ENCODE measurements at places on chromosomes 5 and 9.

DNA sequence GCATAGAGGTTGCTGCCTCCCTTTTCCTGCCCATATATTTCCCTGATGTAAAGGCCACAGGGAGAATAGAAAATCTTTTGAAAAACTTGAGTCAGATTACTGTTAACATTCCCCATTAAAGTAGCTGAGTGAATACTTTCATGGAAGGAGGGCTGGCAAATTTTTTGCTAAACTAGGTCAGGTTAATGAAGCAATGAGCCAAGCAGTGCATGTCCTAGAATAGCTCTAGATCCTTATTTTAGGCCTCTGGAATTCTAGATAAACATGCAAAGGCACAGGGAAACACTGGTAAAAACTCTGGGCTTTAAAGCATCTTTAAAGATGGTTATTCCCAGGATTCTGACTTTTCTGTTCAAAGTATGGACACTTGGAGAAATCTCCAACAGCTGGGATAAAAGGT lies 27.9 kb downstream of the TTC1 start:
- DNase-seq, result no peak

- DNase-seq, result no peak
These were observed 280.9 kb upstream of the PANK3 start for GRCh38 chr5:168860081-168860480.

GRCh38 chr5:81971111-81971711 lies 612 bp upstream of the ATG10 start:
- DNase-seq, result no peak

DNA sequence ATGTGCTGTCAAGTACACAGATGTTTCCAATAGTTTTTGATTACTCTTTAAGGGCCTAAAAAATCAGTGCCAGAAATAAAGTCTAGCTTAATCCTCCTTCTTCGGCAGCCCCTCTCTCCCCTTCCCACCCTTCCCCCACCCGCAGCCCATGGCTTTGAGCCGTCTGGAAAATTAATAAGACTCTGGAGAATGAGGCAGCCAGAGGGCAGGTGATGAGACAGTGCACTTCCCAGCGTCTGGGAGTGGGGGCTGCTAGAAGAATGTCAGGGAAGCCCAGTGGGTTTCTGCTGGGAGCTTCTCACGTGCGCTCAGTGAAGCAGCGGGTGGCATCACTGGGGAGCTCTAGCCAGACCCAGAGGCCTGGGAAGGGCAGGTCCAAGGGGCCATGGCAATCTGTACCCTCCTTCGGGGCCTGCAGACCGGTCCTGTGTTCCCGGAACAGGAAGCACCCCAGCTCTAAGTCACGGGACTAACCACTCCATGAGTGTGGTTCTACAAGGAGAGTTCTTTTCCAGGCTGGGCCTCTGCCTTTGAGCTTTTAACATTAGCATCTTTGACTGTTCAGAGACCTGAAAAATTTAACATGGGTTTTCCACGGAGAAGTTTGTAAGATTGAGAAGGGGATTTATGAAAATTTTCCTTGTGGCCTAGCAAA lies 164.8 kb upstream of the OTULINL start:
- no peak for DNase-seq

DNA sequence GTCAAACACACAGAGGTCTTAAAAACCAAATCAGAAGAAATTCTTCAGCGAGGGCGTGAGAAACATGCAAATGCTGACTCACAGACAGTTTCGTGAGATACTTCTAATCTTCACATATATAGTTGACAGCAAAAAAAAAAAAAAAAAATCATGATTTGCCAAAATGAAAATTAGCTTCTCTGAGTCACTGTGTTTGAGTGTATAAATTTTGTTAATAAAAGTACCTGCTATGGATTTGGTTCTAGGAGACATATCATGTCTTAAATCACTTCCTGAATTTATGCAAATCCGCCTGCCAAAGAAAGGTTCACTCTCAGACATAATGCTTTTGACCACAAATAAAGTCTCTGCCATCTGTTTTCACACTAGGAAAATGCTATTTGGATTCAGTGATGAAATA lies 114.3 kb downstream of the SLC1A3 start:
- no peak for DNase-seq

DNA sequence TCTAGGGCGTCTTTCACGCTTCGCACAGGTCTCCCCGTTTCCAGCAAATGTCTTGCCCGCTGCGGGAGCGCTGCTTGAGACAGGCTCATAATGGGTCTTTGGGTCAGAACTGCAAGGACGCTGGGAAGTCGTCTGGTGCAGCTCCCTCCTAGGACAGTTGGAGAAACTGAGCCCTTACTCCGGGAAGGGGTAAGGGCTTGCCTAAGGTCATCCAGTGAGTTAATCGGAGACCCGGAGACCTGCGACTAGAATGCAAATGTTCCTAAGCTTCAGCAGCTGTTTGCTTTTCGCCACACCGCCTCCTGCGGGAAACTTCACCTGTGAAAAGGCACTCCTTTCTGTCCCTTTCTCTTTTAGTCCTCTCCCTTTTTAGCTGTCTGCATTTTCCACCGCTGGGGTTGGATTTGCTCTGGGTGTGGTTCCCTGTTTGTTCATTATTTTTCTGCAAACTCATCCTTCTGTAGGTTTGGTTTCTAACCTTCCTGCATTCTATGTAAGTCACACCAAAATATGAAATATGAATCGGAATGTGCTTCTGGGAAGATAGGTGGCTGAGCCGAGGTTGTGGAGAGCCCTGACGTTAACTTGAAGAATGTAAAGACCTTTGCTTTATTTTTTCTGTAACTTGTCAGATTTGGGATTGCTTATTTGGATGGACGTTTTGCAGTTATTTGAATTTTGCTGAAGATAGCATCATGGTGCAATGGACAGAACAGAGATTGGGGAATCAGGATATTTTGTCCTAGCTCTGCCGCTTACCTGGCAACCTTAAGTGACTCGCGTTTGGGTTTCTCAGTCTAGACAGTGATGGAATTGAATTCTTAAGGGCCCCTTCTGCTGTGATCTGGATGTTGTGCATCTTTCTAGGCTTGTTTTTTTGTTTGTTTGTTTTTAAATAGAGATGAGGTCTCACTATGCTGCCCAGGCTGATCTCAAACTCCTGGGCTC lies 909 bp downstream of the SLC36A1 start:
- peak; percentile 15 for DNase-seq

DNA sequence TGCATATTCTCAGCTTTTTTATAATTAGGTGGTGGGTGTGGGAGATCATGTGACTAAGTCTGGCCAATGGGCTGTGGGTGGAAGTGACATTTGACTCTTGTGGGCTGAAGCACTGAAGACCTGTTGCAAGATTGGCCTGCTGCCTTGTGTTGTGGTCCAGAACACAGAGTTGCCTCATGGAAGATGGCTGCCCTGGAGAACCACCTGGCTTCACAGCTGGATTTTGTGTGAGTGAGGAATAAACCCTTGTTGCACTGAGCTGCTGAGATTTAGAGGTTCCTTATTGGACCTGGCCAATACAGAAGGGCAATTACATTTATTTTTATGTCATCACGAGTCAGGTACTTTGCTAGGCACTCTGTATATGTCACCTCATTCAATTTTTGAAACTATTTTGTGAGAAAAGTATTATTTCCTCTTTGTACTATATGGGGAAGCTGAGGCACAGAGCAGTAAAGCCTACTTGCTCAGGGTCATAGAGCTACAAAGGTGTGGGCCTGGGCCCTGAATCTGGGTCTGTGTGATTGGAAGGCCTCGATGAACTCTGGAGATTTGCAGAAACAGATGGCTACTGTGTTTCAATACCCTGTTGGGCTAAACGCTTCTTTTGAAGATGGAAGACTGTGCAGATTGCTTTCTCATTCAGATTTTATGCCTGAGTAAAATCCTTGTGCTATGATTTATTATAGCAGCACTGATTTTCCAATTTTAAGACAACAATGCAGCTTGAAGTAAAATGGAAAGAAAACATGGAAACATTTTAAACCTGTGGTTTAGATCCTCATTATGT lies 71.2 kb upstream of the TBC1D2 start:
- DNase-seq, result no peak

DNA sequence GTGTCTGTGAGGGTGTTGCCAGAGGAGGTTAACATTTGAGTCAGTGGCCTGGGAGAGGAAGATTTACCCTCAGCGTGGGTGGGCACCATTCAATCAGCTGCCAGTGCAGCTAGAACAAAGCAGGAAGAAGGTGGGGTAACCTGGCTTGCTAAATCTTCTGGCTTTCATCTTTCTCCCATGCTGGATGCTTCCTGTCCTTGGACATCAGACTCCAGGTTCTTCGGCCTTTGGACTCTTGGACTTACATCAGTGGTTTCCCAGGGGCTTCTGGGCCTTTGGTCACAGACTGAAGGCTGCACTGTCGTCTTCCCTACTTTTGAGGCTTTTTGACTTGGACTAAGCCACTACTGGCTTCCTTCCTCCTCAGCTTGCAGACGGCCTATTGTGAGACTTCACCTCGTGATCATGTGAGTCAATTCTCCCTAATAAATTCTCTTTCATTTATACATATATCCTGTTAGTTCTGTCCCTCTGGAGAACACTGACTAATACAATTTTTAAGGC lies 38.1 kb downstream of the PBX3 start:
- DNase-seq, result no peak

GRCh38 chr9:73269430-73270101 lies 117.9 kb downstream of the ANXA1 start:
- no peak for DNase-seq

DNA sequence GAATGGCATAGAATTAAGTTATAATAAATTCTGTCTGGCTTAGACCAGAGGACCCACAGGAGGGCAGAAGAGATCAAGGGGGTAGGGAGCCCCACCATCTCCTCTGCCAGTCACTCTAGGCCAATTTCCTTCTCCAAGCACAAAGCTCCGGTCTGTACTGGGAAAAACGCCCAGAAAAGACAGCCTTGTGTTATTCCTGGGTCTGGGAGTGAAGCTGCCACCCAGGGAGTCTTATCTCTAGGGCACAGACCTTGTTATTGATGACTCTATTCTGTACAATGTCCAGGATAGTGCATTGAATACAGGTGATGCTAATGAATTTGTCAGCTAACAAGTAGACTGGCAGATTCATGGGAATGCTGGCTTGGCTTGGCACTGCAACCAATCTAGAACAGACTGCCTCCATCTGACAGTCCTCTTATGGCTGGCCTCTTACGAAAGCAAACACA lies 60.7 kb downstream of the MED27 start:
- no peak for DNase-seq

GRCh38 chr5:168364750-168365550 lies 73.5 kb downstream of the WWC1 start:
- DNase-seq, result no peak

- no peak for DNase-seq
These were observed 239.0 kb downstream of the FANCC start for GRCh38 chr9:95078511-95078910.

DNA sequence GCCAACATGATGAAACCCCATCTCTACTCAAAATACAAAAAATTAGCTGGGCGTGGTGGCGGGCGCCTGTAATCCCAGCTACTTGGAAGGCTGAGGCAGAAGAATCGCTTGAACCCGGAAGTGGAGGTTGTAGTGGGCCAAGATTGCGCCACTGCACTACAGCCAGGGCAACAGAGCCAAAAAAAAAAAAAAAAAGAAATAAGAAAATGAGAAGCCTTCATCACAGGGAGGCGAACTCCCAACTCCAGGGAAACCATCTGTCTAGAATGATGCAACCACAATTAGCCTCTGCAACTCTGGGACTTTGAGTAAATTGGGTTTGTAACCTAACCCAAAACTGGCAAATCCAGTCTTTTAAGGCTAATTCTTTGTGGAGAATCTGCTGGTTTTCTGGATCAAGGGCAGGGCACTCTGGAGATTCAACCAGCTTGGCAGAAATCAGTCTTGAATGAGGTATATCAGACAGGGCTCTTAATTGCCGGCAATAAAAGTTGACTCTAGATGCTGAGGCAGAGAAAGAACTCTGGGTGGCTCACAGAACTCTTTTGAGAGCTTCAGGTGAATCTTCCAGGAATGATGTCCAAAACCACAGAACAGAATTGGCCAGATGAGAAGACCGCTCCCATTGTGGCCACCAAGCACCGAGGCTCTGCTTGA lies 9.9 kb downstream of the S100Z start:
- DNase-seq, result no peak

- DNase-seq, result peak; percentile 41
These were observed 28.4 kb upstream of the LRRC19 start for GRCh38 chr9:27033815-27034403.

GRCh38 chr5:122144236-122144635 lies 14.9 kb downstream of the ZNF474 start:
- DNase-seq, result no peak

DNA sequence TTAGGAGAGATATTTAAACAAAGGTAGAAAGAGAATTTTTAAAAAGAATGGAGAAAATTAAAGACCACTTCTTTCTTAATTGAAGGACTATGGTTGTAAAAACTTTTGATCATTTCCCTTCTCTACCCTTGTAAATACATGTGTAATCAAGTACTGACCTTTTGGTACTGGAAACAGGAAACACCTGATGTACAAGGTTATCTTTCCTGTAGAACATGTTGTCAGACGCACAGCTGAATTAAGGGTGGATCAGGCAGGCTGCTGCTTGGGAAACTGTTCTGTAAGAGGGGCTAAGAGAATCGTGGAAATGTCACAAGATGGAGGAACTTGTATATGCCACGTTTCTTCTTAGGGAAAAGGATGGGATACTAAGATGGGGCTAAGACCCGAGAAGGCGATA lies 341.6 kb downstream of the ZNF608 start:
- DNase-seq, result no peak

GRCh38 chr9:133057006-133057405 lies 4.8 kb upstream of the CEL start:
- DNase-seq, result peak; percentile 38

- DNase-seq, result no peak
These were observed 95.1 kb downstream of the ANXA2R start for GRCh38 chr5:42944989-42945388.

- no peak for DNase-seq
These were observed 207.6 kb downstream of the FBXL17 start for GRCh38 chr5:108174286-108174685.

DNA sequence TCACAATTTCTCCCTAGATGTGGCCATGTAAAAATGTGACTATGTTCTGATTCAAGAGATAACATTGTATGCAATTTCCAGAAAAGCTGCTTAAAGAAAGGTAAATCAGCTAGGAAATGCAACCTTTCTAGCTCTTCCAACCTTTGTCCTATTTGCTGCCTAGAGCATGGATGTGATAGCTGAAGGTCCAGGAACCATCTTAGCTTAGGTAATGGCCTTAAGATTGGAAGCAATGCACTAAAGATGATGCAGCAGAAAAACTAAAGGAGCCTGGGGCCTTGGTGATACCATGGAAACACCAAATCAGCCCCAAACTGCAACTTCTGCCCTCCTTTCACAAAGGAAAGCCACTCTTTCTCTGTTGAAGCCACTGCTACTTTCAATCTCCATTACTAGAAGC lies 27.0 kb downstream of the CPLANE1 start:
- DNase-seq, result no peak

DNA sequence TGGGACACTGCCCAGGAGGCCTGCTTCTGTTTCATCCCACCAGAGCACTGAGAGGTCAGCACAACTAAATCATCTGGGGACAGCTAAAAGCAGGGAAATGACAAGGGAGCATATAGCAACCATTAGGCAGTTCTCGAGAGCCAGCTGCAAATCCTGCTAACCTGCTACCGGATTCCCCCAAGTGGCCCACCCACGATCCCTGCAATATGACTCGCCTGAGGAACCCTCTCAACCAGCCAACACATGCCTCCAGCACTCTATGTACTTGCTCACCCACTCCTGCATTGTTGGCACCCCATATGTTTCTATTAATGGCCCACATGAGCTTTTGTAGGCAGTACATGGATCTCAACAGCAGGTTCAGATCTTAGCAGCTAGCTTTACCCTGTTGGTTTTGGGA lies 326.0 kb downstream of the GABRG2 start:
- DNase-seq, result no peak

Measured in activated naive CD4-positive, alpha-beta T cell treated with anti-CD3 and anti-CD28 coated beads, Interleukin-2, amount 50 U/mL, for 16 hours (primary cell).